ENCODE measurements at places on chromosomes 13 and 19.

DNA sequence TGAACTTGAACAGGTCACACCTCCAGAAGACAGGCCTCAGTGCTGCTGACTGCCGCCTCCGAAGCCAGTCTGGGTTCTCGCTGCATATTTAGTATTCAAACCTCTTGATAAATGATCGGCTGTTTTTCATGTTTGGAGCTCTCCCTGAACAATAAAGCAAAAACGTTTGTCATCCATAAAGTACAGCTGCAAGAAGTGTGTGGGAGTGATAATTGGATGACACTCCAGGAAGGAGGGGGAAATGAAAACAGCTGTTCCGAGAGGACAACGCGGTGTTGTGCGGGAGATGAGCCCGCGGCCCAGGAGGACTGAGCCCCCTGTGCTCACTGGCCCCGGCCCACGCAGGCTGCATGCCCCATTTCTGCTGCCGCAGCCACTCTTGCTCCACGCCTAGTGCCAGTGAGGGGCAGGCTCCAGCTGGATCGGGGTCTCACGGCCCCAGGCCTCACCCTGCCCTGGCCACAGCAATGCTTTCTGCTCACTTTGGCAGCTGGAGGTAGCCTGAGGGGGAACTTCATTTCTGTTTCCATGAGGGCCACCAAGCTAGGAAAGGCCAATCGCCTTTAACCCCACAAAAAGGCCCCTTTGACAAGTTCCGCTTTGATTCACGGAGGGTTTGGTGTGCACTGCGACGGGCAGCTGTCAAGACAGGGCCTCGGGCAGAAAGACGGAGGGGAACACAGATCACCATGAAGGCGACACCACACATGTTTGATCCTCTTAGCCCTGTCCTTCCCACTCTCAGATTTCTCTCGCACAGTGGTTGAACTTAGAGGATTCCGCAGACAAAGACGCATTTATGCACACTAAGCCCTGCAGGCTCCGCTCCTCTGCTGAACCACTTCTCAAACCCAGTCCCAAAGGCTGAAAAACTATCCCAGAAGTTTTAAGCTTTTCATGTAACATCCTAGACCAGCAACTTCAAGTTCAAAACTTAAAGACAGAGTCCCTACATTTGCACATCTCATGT, 537.6 kb downstream of the EFNB2 start:
- DNase-seq: no peak

- no peak for DNase-seq
These were observed 31.8 kb downstream of the CACNG6 start for GRCh38 chr19:54023191-54023590.

DNA sequence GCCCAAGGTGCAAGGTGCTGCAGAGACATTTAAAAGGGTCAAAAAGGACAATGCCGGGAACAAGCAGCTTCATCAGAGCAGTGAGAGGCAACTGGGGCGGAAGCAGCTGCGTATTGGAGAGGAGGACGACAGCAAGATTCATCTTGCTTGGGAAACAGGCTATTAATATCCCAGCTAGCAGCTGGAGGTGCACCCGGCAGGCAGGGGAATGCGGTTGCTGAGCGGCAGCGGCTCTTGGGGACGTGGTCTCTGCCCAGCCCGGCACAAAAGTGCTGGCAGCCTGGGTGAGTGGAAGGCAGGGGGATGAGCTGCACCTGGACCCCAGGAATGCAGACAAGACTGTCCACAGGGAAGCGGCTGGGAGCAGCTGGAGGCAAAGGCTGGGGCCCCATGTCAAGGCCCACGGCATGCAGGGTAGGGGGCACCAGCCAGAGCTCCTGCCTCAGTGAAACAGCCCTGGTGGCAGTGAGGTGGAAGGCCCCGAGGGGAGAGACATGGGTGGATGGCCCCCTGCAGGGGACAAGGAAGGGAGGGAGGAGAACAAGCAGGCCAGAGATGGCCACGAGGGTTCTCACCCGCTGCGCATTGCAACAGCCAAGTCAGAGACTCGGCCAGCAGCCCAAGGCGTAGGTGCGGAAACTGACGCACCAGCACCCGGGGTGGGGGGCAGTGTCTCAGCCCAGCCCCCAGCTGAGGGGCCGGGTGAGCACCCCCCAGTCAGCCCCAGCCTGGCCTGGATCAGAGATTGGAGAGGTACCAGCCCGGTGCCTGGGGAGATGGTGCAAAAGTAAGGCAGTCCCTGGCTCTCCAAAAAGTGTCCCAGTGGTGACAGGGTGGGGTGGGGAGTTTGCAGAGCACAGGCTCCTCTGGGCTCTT, 34.4 kb downstream of the PEPD start:
- no peak for DNase-seq

DNA sequence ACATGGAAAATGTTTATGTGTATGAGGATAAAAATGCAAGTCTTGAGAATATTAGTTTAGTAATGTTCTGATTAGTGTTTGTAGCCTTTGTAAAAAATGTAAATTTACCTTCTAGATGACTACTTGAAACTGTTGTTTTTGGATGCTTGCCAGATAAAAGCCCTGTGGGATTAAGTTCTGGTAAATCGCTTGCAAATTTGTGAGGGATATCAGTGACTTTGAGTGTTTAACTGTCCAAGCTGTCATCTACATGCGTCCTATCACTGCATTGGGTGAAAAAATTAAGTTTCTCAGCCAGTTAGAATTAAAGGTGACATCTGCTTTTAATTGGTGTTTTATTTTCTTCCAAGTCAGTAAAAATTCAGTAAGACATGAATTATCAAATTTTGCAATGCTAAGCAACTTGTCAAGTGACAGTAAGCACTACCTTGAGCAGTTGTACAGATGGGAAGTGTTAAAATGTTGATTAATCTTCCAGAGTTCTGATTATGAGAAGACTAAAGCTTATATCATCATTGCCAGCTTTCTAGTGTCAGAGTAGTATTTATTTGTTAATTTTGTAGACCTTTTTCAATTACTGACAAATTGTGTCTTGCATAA, 88.0 kb downstream of the PCCA start:
- DNase-seq: no peak

- no peak for DNase-seq
These were observed 22.8 kb upstream of the CEACAM20 start for GRCh38 chr19:44552324-44552723.

All from GOT3 (cell line).